ENCODE measurements at places on chromosomes 11 and 22.

DNA sequence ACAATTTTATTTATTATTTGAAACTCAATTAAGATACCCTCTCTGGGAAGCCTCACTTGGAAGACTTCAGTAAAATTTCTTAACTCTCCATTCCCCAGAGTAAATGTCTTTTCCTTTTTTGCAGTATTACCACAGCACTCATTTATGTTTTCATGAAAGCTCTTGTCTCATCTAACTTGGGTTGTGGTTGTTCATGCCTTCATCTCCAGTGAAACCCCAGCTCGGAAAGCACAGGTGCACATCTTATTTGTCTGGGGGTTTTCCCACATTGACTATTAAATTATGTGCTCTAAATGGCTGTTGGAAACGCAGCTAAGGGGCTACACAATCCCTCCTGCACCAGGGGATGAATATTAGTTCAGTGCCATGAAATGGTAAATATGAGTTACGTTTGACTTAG lies 954.2 kb upstream of the RAG2 start:
- no peak for DNase-seq

- DNase-seq, result no peak
These were observed 90.1 kb downstream of the LDLRAD3 start for GRCh38 chr11:36033936-36034335.

DNA sequence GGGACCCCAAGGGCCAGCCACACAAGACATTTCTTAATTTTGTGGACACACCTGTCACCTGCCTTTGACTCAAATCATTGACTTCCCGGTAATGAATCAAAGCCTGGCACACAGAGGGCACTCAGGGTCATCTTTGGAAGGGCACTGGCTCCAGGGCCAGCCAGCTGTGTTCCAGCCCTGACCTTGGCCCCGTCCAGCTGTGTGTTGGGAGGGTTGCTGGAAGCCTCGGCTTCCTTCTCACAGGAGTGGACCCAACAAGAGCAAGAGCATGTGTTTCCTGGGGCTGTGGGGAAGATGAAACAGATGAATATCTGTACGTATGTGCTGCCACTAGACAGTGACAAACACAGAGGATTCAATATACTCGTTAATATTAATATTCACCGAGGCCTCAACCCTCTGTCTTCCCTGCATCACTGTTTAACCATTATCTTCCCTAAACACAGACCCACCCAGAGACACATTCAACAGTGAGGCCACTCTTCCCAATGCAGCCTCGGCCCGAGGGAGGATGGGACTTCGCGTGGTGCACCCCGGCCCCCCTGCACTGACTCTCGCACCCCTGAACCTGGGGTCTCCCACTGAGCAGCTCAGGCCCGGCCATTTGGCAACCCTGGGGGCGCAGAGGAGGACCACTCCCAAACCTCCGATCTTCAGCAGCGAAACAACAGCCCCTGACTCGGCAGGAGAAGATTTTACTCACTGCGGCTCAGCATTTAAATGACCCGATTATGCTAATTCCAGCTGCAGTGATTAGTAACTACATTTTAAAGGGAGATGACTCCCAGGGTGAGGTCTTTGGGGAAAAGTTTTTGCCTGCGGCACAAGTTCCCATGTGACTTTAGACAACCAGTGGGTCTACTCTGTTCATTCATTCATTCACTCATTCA lies 45.7 kb downstream of the PHF21B start:
- no peak for DNase-seq

DNA sequence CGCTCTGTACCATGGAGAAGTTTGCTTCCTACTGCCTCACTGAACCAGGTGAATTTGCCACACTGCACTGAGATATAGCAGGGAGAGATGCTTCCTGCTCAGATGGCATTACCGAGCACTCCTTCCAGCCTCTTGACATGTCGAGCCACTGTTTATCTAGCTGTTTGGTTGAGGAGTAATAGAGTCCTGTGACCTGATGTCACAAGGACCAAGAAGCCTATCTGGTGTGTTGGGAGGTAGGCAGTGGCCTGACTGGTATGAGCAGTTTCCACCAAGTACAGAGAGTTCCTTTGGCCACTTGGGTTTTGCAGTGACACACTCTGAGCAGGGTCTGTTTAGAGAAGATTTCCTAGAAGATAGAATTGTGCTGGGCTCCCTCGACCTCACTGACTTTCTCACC lies 5.2 kb downstream of the ACAD8 start:
- DNase-seq, result no peak

DNA sequence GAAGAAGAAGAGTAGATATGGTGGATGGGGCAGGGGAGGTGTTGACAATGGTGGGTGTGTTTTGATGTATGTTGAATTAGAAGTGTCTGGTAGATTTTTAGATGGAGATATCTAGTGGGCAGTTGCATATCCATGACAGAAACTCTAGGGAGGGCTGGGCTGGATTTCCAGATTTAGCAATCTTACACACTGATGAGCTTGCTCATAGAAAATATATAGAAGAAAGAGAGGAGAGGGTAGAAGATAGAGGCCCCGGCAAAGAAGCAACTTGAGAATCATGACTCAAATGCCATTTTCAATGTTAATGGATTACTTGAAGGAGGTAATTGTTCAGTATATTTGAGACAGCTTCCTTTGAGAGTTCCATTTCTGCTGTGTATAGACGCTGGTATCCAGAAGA lies 8.2 kb downstream of the REXO2 start:
- no peak for DNase-seq

- no peak for DNase-seq
These were observed 67.2 kb upstream of the TTC12 start for GRCh38 chr11:113247221-113247620.

- no peak for DNase-seq
These were observed at the start of gene CCDC89 for GRCh38 chr11:85685820-85686459. Gene CCDC89, minus strand, starts transcription at chr11:85686195. Its CDS starts 65 bp downstream, at chr11:85686130.

DNA sequence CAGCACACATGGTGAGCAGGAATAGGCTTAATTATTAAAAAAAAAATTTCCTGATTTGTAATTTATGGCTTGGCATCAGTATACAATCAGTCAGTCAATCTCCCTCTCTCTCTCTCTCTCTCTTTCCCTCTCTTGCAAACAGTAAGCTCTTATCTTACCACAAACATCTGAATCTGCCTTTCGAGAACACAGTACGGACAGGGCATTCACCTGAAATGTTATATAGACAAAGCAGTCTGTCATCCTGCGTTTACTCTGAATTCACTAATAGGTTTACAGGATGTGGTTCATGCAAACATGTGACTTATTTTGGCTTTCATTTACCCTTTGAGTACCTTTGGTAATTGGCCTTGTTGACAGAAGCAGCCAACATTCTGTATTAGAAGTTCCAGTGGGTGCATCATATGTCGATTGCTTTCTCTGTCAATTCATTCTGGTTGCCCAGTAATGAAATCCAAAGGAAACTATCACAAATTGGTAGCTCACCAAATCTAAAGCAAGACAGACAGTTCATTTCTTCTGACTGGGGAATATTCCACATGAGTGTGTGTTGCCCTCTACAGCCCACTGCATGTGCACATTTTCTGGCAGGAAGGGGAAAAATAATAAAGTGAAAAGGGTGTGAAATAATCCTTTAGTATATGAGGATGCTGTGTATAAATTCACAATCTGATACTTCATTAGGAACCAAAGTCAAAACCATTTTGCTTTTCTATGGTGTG lies 1058.2 kb downstream of the LRRC4C start:
- DNase-seq, result no peak

GRCh38 chr11:31809857-31810778 lies 1.0 kb downstream of the PAX6 start:
- no peak for DNase-seq

DNA sequence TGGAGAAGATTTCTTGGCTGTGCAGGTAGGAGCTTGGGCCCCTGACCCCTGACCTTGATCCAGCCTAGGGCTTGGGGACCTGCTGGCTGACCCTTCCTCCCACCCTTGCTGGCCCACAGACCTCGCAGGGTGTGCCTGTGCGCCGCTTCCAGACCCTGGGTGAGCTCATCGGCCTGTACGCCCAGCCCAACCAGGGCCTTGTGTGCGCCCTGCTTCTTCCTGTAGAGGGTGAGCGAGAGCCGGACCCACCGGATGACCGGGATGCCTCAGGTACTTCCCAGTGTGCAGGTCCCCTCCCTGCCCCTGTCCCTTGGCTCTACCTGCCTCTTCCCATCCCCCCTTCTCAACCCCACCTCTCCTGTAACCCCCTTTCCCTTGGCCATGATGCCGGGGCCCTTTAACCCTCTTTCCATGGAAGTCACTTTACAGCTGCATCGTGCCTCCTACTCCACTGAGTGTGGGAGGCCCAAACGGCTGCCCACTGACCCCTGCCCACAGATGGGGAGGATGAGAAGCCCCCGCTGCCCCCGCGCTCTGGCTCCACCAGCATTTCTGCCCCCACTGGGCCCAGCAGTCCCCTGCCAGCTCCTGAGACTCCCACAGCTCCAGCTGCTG lies 3.8 kb downstream of the INPPL1 start:
- DNase-seq, result no peak

DNA sequence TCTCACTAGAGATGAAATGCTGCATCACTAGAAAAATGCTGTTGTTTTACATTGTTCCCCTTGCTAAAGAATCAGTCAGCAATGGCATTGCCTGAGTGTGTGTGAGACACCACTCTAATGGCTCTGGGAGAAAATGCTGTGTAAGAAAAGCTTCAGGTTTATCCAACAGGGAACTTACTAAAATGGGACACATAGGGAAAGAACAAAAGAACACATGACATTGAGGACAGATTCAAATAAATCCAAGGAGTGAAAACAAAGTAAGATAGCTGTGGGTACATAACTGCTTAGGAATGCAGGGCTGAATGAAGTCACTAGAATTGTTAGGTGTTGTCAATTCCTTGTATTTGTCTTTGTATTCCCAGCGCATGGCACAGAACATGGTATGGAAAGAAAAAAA lies 24.2 kb downstream of the BLID start:
- DNase-seq, result no peak

DNA sequence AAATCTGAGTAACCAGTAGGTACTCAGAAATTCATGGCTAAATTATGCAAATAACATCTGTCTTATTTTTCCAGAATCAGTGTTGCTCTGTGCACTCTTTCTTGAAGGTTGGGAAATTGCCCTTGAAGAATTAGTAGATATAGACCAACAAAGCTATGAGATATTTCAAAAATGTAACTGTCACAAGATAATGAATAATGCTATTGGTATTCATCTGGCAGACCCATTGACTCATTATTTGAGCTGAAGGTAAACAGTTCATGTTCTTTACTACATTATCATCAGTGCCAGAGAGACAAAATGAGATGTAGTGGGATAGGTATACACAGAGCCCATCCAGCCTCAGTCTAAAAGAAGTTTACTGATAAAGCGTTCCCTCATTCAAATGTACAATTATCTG lies 274.7 kb downstream of the CASP12 start:
- DNase-seq, result no peak

- no peak for DNase-seq
These were observed 3.6 kb upstream of the INPP5J start for GRCh38 chr22:31119026-31119717.

DNA sequence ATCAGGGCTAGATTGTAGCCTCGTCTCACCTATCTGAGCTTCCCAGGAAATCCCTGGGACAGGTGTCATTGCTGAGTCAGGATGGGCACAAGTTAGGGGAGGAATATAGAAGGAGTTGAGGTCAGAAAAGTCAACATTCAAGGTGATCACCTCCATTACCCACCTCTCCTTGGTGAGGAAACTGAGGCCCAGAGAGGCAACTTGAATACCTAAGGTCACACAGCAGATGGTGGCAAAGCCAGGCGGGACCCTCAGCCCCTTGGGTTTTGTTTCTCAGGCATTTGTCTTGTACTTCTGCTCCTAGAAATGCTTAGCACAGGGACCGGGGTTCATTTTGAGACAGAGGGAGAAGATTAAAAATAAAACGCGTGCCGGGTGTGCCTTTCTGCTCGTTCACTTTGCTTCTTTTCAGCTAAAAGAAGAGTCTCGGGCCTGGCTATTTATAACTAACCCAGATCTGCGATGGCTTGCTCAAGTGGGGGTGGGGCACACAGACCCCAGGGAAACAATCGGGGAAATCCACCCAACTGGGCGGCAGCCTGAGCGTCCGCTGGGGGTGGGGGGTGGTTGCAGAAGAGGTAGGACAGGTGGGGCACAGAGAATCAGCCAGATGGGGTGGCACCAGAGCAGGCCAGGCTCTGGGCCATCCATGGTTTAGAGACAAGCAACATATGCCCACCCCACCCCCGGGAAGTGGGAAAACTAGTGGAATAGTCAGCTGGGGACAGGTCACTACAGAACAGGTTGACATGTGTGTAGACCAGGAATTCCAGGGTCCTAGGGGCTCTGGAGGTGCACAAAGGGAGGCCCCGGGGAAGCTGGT lies 3.9 kb upstream of the GNAZ start:
- DNase-seq, result no peak

- DNase-seq, result no peak
These were observed 1.3 kb downstream of the PACSIN2 start for GRCh38 chr22:43013355-43014315.

DNA sequence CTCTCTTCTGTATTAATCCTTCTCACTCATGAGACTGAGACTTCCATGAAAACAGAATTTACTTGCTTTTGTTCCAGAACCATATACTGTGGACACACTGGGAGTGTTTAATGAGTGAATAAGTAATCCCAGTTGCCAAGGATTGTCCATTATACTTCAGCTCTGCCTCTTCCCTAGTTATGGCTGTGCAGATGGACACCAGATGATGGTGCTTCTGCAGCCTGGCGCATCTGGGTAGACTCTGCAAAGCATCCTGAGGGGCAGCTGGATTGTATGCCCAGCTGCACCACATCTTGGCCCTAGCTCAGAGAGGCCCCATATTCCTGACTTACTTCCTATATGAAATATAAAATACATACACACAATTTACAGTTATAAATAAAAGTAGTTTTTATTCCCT lies 43.5 kb downstream of the DBX1 start:
- no peak for DNase-seq

- no peak for DNase-seq
These were observed 47.1 kb upstream of the CLDN5 start for GRCh38 chr22:19571207-19571795.

DNA sequence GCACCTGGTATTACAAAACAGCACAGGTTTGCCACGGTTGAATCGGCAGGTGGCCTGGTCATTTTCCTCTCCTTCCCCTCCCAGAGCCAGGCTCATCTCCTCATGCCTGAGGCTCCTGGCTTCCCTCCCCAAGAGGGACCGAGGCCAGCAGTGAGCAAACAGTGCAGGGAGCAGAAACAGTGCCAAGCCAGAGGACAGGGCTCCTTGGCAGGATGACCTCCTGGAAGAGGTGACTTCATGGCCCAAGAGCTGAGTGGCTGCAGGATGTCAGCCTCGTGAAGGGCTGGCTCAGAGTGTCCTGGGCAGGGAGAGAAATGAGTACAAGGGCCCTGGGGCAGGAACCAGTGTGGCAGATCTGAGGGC lies 22.8 kb upstream of the PPFIA1 start:
- DNase-seq, result no peak

GRCh38 chr11:6578134-6578533 lies 25.3 kb downstream of the RRP8 start:
- DNase-seq, result no peak

- DNase-seq, result no peak
These were observed 1279.9 kb downstream of the LRRC4C start for GRCh38 chr11:40179541-40179940.

- DNase-seq, result no peak
These were observed 20.1 kb upstream of the NARS2 start for GRCh38 chr11:78594814-78595213.

All from stimulated activated CD8-positive, alpha-beta memory T cell treated with anti-CD3 and anti-CD28 coated beads, Interleukin-7, amount 100 ng/mL, for 1 hour (primary cell).